Glutamatergic neuron (in vitro differentiated cells): ENCODE measurements at places on chromosomes 6 and 20. TPM values are rescaled to one million over a fixed set of nuclear protein-coding genes. Genes with fewer than 3 reads are reported as not detected.

DNA sequence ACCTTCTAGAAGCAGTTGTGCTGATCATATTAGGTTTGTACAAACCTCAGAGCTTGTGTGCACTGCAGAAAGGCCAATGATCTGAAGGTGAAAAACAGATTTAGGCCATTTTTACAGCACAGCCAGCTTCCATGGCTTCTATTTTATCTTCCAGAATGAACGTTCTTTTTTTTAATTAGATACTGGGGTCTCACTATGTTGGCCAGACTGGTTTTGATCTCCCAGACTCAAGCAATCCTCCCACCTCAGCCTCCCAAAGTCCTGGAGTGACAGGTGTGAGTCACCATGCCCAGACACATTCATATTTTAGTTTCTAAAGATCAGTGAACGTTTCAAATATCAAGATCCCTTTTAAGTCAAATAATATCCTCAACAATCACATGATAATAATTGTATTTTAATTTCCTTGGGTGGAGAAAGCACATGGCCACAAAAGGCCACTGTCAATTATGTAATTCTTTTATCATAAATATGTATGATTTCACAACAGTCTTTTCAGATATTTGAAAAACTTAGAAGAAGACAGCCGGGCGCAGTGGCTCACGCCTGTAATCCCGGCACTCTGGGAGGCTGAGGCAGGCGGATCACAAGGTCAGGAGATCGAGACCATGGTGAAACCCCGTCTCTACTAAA, 326.7 kb upstream of the JARID2 start:
- DNase-seq: no peak

The PCSK2 gene
- 28.7 TPM for total RNA-seq

DNA sequence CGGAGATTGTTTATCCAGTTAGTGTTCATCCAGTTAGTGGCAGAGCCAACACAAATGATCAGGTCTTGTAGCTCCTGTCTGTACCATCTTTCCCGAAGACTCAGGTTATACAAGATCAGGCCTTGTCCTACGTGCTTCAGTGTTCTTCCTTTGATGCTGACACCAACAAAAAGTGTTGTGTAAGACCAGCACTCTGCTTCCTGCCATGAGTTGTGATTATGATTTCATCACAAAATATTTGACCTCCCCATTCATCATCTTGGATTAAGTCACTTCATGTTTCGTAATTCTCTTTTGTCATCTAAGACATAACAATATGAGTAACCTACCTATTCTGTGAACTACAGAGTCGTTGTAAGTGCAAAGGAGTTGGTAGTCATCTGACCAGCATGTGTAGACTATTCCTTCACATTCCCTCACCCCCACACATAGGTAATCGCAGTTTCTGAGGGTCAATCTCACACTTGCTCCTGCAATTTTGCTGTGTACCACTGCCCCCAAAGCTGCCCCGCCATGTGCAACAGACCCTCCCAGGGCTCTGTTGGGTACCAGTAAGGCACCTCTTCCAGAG, 135.6 kb upstream of the SLC22A23 start:
- no peak for DNase-seq

DNA sequence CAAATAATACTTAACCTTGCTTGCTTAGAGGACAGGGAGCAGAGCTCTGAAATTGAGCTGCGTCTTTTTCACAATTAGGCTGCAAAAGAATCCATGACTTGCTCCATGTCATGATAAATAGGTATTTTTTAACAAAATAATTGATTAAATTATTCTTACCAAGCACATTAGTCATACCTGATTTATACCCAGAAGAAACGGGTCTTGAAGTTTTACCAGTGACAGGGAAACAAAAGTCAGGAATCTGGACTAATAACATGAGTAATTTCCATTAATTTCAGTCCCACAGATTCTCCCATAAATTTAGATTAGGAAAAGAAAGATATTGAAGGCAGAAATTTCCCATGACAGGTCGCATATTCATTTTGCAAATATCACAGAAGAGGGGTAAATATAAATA, 85.0 kb upstream of the BMP5 start:
- no peak for DNase-seq

The PLCB1 gene
- total RNA-seq: 37.4 TPM

- DNase-seq: no peak
These were observed 38.7 kb downstream of the LAMA4 start for GRCh38 chr6:112215488-112216284.

DNA sequence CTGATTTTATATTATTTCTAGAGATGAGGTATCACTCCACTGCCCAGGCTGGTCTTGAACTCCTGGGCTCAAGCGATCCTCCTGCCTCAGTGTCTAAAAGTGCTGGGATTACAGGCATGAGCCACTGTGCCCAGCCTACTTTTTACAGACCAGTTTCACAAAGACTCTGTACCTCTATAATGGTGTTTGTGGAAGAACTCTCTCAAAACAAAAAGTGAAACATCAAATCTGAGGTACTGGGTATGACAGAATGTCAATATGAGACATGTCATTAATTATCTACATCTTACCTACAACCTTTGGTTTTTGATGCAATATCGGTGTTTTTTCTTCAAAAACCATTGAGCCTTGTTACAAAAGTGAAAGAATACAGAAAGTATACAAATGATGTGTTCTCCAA, 49.4 kb upstream of the MCM9 start:
- no peak for DNase-seq

- DNase-seq: no peak
These were observed 11.4 kb upstream of the PGC start for GRCh38 chr6:41758641-41759035.

GRCh38 chr6:25944688-25945574, 14.4 kb upstream of the SLC17A2 start:
- no peak for DNase-seq

The TUBB2B gene
- total RNA-seq: 1,777 TPM

DNA sequence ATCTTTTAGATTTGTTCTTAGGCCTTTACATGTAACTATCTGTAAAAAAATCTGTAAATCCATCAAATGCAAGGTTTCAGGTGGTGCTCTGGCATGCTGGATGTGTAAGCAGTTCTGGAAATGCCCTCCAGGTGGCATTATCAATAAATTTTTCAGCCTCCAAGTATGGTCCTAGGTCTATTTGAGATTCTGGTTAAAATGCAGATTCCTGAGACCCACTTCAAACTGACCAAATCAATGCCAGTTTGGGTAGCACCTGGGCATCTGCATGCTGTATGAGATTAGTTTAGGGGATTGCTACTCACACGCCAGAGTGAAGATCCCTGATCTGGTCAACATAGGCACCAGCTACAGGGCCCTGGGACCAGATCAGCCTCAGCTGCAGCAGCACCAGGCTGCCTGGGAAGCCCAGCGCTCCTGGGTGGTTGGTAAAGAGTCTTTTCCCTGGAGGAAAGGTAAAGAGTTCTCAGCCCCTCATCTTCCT, 507.3 kb upstream of the CITED2 start:
- DNase-seq: peak; percentile 23

The OR2W1 gene
- total RNA-seq: not detected

- DNase-seq: no peak
These were observed 100.6 kb downstream of the DCDC2 start for GRCh38 chr6:24257282-24257681.

DNA sequence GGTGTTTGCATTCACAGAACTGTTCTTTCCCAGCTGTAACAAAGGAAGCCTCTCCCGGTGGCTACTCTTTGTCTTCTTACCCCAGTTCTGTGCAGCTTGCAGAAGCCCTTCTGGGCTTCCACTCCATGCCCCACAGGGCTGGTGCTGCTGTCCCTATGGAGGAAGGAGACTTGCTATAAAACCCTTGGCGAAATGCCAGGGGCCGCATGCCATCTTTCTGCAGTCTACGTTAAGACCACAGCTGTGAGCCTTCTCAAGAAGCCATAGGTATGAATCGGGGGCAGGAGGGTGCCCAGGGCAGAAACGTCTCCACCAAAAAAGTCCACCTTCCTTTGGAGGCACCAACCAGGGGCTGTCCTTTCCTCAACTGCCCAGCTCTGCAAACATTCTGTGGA, 60.7 kb downstream of the PRND start:
- DNase-seq: no peak
